ENCODE measurements at places on chromosomes 12 and 14.
A peak's percentile ranks its signal among the peaks of the same experiment; 100 is the strongest.

- DNase-seq = no peak
Observed at GRCh38 chr14:69631509-69631908, 20.1 kb downstream of the SUSD6 start.

GRCh38 chr12:129887101-129887500 lies 16.7 kb downstream of the TMEM132D start:
- peak; percentile 34 for DNase-seq

DNA sequence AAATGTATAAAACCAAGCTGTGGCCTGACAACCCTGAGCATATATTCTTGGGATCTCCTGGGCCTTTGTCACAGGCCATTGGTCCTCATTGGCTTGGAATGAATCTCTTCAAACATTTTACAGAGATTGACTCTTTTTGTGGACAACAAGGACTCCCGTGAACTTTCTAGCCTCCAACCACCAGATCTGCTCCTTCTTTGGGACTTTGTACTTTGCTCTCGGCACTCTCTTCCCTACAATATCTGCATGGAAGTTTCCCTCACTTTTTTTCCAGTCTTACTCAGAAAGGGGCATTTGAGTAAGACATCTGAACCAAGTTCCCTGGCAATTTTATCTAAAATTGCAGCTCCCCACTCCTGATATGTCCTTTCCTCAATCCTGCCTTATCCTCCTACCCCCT lies 158.8 kb downstream of the PHLDA1 start:
- DNase-seq = no peak

DNA sequence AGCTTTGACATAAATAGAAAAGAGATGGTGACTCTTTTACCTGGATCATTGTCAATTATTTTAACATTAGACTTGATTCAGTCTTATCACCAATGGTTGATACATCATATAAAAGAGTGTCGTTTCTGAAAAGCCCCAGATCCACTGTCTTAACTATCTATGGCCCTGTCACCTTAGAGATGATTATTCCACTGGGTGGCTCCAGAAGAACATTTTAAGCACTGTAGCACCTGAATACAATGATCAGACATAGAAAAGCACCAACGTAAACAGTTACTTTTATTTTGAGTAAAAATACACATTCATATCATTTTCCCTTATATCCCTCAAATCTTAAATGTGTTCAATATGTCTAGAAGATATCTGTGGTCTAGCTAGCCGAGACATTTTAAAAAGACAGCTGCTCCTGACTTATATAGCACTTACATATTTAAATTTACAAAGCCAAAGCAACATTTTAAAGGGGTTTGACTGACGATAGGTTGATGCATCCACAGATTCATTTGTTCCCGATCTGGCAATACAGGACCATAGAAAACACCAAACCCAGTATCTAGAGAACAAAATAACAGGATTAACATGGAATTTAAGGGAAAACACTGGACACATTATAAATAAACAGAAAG lies 32.9 kb downstream of the TSPAN8 start:
- no peak for DNase-seq

DNA sequence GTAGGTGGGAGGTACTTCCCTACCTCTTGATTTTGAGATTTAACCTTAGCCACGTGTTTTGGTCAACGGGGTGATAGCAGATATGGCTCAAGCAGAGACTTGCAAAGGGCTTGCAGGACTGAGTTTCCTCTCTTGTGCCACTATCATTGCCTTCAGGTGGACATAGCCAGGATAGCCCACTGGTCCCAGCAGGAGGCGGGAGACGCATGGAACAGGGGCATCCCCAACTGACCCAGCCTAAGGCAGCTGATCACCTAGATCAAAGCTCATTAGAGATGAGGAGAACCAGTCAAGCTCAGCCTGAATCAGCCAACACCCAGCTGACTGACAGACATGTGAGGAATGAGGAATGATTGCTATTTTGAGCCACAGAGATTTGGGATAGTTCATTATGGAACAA lies 49.6 kb downstream of the CALM1 start:
- no peak for DNase-seq

DNA sequence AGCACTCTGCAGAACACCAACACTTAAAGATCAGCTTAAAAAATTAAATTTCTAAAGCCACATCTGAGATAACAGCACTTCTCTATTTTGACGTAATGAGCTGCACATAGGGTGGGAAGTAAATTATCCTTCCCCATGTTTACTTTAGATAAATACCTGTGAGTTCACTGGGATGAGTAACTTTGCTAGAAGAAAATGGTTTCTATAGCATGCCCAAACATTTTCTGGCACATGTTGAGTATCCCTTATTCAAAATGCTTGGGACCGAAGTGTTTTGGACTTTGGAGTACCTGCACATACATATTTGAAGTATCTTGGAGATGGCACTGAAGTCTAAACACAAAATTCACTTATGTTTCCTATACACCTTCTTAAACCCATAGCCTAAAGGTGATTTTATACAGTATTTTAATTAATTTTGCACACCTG lies 6.6 kb downstream of the SLC38A2 start:
- DNase-seq = no peak

DNA sequence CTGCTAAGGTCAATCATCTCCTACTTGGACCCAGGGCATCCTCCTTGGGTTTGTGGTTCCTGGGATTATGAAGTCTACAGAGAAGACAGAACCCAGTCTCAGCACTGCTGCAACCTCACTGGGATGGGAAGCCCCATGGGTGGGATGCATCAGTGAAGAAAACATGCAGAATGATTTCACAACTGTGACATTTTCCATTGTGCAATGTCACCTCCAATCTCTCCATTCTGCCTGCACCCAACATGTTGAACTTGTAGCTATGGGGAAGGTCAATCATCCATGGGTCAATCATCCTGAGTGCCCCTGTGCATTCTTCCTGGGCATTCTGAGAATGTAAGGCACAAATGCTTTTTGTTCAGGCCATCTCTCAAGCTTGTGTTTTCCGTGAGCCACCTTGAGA lies 1004.4 kb upstream of the TMEM132C start:
- no peak for DNase-seq

- DNase-seq = no peak
Observed at GRCh38 chr14:73616831-73617230, 4.5 kb downstream of the ACOT6 start.

DNA sequence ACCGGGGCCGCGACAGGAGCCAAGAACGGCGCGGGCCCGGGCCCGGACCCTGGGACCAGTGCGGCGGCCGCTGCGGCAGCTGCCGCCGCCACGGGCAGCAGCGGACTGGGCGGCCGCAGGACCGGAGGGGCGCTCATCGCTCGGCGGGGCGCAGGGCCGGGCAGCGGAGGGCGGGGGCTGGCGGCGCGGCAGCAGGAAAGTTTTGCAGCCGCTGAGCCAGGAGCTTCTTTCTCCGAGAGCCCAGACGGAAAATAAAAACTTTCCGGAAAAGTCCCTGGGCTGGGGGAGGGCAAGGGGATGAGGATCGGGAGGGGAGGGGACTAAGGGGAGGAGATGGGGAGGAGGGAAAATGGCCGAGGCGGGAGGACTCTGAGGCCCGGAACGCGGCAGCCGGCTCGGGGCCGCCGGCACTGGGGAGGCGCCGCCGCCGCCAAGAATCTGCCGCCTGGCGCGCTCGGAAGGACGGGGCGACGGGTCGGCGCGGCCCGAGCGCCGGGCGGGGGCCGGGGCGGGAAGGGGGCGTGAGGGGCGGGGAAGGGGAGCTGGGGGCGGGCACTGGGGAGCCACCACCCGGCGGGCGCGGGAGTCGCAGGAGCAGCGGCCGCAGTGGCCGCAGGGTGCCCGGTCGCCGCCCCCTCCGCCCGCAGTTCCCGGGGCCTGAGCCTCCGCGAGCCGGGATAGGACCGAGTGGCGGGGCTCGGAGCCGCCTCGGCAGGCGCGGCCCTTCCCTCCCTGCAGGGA lies at the start of gene PRKD1:
TSS of gene PRKD1 (minus strand) at position 472 of the 741 bp plus-strand sequence.
- peak; percentile 75 for DNase-seq

- DNase-seq = no peak
Observed at GRCh38 chr14:26663506-26663905, 65.7 kb upstream of the NOVA1 start.

GRCh38 chr12:102833687-102834441 lies 83.2 kb downstream of the PAH start:
- no peak for DNase-seq

GRCh38 chr14:29682789-29683188 lies 244.9 kb downstream of the PRKD1 start:
- no peak for DNase-seq

DNA sequence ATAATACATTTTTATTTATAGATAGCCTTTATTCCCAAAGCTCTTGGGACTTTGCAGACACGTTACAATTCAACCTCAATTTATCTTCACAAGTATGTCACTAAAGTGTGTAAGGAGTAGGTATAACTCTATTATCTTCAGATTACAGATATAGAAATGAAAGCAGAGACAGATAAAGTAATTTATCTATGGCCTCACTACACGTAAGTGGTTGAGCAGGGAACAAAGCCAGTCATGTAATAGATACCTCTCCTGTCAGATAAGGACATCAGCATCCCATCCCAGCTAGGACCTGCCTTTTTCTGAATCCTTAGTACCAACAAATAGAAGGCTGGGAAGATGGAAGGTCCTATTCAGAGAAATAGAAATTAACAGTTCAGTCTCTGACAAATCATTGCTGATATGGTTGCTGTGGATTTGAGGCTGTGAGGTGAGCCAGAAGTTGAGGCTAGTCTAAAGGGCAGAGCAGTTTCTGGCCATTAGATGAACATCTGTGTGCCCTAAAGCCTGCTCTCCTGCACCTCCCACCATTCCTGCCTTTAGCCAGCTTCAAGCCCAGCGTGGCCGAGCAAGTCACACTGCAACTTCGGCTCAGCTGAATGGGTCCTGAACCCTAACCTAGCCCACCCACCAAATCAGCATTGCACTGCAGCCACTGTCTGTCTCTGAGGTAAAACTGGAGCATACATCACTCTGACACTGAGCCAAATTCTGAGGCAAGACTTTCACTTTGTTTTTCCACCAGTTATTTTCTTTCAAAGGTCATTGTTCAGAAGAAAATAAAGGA lies 71.1 kb upstream of the PLEKHA5 start:
- DNase-seq = no peak

- DNase-seq = no peak
Observed at GRCh38 chr12:15550793-15551192, 228.5 kb downstream of the PTPRO start.

GRCh38 chr12:108273217-108273616 lies 65.9 kb downstream of the CMKLR1 start:
- no peak for DNase-seq

Data from fibroblast of skin of abdomen (primary cell).